ENCODE measurements at places on chromosomes 6 and 20. TPM values are rescaled to one million over a fixed set of nuclear protein-coding genes. Genes with fewer than 3 reads are reported as not detected.

The ULBP2 gene
- 5.6 TPM for total RNA-seq

The GLP1R gene
- total RNA-seq = not detected

The BPIFA1 gene
- not detected for total RNA-seq

The MYL9 gene
- total RNA-seq = 3.2 TPM

The KHDRBS2 gene
- 0.45 TPM for total RNA-seq

The APOM gene
- 0.19 TPM for total RNA-seq

The TMEM14C gene
- 72.4 TPM for total RNA-seq

The TRAPPC3L gene
- total RNA-seq = not detected
